Activated CD8-positive, alpha-beta memory T cell treated with anti-CD3 and anti-CD28 coated beads for 1 hour (primary cell): ENCODE measurements at places on chromosomes 3 and 15.

GRCh38 chr3:76912841-76913383 lies 127.0 kb upstream of the ROBO2 start:
- no peak for DNase-seq

DNA sequence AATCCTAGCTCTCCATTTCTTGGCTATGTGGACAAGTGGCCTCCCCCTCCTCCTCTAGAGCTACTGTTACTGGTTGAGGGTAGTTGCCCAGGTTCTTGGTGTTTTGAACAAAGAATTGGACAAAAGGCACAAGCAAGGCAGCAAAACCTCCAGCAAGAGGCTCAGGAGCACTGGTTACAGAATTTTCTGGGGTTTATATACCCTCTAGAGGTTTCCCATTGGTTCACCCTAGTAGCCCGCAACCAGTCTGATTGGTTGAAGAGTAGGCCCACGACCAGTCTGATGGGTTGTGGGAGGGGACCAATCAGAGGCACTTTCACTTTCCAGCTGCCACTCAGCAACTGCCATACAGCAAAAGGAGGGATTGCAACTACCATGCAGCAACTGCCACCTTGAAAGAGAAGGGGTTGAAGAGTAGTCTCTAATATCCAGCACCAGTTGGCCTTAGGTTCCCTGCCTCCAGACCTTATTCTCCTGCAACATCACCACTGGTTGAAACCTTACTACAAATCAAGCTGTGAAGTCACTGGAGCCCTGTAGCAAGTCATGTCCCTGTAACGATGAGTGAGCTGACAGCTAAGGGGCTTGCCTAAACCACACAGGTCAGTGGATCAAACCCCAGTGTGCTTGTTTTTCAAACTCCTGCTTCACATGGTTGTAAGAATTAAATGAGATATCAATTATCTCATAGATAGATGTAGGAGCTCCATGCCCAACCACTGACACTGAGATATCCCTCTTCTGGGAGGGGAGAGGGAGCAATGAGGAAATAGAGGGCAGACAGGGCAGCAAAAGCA lies 2.9 kb upstream of the C15orf39 start:
- DNase-seq: no peak

GRCh38 chr15:36529296-36530011 lies 50.0 kb upstream of the CDIN1 start:
- DNase-seq: no peak

- peak; percentile 11 for DNase-seq
Measured at GRCh38 chr15:39580485-39581241, at the start of gene THBS1. THBS1 (plus strand) TSS chr15:39581079; CDS start chr15:39581858, 779 bp downstream.

- DNase-seq: no peak
Measured at GRCh38 chr3:69426291-69426966, 40.5 kb upstream of the FRMD4B start.

GRCh38 chr15:45665261-45665660 lies 30.4 kb downstream of the SQOR start:
- no peak for DNase-seq

DNA sequence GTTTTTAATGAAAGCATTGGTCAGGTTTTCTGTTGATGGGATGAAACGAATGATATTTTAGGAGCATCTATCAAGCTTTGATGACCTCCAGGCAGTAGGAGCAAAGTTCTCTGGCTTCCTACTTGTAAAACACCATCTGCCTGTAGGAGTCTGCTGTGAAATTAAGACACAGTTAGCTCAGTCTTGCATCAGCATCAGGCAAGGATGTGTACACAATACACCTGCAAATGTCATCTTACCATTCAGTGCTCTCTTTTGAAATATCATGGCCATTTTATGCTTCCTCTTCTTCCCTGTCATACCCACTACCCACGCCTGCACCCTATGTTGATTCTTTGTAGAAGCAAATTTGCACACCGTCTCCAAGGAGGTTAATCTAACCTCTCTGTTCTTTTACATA lies 38.2 kb downstream of the B3GALNT1 start:
- DNase-seq: no peak

GRCh38 chr3:143443851-143444331 lies 324.3 kb downstream of the CHST2 start:
- DNase-seq: no peak

GRCh38 chr3:171704002-171704401 lies 106.3 kb downstream of the PLD1 start:
- DNase-seq: no peak

GRCh38 chr3:11230832-11231231 lies 41.4 kb upstream of the ATG7 start:
- DNase-seq: no peak

DNA sequence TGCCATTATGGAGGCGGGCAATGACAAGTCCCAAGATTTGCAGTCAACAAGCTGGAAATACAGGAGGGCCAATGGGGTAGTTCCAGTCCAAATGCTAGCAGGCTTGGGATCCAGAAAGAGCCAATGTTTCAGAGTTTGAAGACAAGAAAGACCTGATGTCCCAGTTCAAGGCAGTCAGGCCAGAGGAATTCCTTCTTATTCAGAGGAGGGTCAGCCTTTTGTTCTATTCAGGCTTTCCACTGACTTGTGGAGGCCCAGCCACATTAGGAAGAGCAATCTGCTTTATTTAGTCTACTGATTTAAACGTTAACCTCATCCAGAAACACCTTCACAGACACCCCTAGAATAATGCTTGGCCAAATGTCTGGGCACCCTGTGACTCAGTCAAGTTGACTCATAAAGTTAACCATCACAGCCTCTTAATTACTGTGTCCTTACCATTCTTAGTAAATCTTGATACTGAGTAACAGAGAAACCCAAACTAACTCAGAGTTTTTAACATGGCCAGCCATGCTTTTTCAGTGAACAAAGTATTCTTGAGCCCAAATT lies 50.9 kb upstream of the NPHP3 start:
- no peak for DNase-seq

GRCh38 chr15:61651267-61651666 lies 409.0 kb downstream of the VPS13C start:
- no peak for DNase-seq

DNA sequence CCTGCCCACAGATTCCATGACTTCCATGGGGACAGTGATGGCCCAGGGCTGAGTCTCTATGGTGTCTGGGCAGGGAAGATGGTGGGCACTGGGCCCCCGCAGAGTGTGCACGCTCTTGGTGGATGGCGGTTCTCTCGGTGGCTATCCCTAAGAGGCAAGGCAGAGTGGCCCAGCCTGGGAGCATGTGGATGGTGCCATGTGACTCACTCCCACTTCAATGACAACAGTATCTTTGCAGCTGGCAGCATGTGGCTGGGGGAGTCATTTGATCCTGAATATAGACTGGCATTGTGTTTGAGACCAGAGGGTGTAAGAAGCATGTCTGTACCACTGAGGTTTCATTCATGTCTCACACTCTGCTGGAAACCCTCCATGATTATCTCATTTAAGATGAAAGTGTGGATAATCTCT lies 101.2 kb downstream of the CORO2B start:
- no peak for DNase-seq

DNA sequence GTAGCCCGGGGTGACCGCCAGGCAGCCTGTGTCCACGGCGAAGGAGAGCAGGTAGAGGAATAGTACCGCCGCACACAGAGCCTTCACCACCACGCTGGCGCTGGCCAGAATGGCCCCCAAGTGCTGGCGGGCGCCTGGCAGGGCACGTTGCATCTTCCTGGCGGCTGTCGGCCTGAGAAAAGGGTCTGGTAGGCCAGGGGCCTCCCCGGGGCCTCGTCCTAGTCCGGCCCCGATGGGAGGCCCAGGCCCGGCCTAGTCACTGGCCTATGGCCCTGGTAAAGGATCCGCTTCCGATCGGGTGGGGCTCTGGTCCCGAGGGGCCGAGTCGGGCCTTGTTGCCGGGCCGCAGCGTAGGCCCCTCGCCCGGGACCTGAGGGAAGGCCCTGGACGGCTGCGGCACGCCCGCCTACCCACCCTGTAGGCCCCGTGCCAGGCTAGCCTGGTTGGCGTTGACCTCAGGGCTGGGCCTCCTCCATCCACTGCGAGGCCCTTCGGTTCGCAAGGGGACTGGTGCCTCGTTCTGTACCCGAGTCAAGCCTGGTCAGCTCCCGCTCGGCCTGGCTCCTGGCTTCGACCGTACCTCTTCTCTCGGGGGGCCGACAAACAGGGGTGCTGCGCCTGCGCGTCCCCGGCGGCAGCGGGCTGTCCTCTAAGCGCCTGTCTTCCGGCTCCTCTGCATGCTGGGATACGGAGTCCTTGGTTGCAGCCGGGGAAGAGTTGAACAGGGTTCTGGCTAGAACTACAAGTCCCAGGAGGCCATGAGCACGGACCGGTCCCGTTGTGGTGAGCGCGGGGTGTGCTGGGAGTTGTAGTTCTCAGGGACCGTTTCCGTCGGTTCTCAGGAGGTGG lies at the start of gene TMEM115:
Gene TMEM115 (minus strand): TSS at position 611 of the 849 bp plus-strand sequence. CDS start 458 bp downstream, at position 153.
- DNase-seq: peak; percentile 87

GRCh38 chr15:46901001-46901400 lies 816.3 kb upstream of the SEMA6D start:
- DNase-seq: no peak

DNA sequence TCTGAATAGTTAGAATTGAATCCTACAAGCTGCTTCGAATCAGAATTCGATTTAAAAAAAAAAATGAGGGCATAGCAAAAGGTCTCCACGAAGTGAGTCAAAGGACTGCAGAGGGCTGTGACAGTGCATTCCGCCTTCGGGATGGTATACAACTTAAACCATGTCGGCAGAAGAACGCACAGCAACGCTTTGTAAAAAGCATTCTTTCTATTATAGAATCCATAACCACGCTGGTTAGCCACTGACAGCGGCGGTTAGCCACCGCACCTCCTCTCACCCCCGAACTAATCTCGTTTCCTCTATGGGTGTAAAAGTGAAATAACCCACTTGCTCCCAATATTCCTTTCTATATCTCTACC lies 664 bp upstream of the PIK3CA start:
- DNase-seq: no peak

DNA sequence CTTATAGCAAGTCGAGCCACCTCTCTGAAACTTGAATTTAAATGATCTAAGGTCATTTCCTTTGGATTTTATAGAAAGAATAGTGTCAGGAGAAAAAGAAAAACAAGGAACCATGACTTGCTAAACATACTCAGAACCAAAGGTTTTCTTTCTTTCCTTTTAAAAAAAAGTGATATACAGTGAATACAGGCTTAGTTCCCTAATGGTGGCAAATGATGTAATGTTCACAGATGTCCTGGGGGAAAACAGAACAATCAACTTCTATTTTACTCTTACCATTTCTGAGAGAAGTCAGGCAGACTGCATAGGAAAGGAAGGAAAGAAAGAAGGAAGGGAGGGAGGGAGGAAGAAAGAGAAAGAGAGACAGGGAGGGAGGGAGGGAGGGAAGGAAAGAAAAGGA lies 56.5 kb downstream of the ST6GAL1 start:
- no peak for DNase-seq

DNA sequence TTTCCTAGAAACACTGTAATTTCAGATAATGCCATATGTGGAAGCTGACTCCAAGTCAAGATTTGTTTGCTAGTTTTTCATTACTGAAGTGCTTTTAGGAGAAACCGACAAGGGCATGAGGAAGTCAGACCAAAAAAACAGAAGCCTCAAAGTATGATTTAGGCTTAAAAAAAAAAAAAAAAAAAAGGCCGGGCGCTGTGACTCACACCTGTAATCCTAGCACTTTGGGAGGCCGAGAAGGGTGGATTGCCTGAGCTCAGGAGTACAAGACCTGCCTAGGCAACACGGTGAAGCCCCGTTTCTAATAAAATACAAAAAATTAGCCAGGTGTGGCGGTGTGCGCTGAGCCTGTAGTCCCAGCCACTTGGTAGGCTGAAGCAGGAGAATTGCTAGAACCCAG lies 11.6 kb downstream of the RPL15 start:
- no peak for DNase-seq

DNA sequence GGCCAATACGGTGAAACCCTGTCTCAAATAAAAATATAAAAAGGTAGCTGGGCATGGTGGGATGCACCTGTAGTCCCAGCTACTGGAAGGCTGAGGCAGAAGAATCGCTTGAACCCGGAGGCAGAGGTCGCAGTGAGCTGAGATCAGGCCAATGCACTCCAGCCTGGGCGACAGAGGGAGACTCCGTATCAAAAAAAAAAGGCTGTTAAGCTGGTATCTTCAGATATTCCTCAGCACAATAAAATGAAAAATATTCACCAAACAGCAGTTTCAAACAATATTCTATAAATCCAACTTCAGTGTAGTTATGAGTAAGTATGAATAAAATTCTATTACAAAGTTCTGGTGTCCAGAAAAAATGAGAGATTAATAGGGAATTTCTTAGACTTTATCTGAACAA lies 14.2 kb downstream of the DENND4A start:
- DNase-seq: no peak

GRCh38 chr3:89032346-89033013 lies 74.9 kb upstream of the EPHA3 start:
- DNase-seq: no peak

- DNase-seq: peak; percentile 34
Measured at GRCh38 chr3:134249935-134250716, 533 bp downstream of the RYK start.

GRCh38 chr3:136995652-136996051 lies 37.9 kb downstream of the IL20RB start:
- DNase-seq: no peak

DNA sequence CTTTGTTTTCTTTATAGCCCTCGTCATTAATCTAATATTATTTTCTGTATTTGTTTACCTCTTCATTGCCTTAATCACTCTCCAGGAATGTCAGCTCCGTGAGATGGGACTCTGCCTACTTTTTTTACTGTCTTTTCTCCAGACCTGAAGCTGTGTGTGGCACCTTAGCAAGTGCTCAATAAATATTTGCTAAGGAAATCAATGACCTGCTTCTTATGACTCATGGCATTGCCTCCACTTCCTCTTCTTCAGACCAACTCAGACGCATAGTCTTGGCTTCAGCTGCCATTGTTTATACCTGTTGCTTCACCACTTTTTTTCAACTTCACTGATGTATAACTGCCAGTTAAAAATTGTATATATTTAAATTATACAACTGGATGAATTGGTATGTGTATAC lies 218.5 kb upstream of the CMC1 start:
- DNase-seq: no peak

DNA sequence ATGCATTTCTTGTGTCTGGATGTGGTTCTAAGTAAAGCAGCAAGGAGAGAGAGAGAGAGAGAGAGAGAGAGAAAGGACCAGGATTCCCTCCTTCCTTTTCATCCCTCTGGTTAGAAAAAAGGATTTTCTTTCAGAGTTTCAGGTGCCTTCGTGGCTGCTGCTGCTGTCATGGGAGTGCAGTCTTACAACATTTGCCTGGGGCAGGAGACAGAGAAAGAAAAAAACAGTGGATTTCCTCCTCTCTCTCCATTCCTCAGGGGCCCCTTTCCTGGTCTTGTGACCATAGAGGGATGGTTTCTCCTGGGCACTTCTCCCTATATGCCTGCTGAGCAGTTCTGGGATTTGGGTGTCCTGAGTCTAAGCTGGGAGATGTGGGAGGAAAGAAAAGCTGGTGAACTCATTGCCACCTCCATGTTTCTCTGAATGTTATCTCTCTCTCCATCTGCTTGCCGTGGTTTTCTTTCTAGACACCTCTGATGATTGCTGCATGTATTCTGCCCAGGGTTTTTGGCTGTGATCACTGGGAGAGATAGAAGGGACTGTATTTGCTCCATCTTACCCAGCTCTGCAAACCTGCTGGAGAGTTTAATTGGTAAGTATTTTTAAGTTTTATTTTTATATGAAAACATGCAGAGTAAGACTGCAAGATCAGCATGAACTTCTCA lies 142.4 kb upstream of the RGMA start:
- no peak for DNase-seq
